ENCODE measurements at places on chromosomes 4 and X.

DNA sequence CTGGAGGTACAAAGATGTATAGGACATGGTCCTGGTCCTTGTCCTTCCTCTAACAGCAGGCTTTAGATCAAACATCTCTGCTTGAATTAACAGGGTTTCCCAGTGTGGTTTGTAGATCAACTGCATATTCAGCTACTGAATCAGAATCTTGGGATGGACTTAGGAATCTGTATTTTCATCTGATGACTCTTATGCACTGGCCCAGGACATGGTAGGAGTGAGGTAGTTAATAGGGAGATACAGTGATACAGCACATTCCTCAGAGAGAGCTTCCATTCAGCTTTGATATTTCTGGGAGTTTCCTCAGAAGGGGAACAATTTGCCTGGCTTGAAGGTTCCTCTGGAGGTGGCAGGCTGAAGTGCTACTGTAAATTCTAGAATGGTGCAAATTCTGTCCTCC lies 203.1 kb downstream of the LARP7 start:
- DNase-seq = no peak

- no peak for DNase-seq
Observed at GRCh38 chr4:157978680-157979361, 194.0 kb downstream of the GASK1B start.

GRCh38 chr4:53635697-53636483 lies 44.6 kb upstream of the LNX1 start:
- no peak for DNase-seq

DNA sequence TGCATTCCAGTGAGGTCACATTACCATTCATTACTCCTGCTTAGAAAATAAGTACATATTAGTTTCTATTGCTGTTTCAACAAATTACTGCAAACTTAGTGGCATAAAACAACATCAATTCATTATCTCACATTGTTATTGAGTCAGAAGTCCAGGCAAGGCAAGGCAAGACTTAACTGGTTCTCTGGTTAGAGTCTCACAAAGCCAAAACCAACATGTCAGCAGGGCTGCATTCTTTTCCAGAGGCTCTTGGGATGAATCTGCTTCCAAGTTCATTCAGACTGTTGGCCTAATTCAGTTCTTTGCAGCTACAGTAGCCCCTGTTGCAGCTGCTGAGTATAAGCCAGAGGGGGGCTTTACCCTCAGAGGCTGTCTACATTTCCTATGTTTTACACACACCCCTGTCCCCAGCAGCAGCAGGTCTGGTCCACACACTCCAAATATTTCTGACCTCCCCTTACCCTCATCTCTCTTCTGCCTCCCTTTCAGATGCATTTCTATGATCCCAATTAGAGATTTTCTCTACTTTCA lies 892.1 kb upstream of the EPHA5 start:
- no peak for DNase-seq

DNA sequence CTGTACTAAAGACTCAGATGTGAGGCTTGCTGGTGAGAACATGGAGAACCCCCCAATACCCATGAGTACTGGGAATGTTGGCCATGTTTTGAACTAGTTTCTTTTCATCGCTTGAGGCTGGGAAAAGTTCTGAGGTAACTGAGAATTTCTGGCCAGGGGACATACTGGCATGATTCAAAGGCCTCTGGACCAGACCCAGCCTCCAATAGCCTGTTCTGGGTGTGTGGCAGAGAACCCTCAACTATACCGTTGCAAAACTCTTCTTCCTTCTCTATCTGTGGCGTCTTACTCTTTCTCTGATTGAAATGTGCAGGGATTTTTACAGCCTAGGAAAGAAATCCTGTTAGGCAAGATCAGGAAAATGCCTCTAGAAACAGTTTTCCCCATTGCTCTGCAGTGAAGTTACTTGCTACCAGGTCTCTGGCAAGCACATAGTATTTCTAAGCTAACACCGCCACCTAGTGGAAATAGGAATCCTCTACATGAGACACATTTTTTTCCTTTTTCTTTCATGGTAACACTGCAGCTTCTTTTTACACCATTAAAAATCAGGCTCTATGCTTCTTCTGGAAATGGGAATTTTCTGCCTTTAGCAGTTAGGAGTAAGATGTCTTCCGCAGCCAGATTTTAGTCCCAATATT lies 170.7 kb upstream of the ZCCHC13 start:
- DNase-seq = no peak

DNA sequence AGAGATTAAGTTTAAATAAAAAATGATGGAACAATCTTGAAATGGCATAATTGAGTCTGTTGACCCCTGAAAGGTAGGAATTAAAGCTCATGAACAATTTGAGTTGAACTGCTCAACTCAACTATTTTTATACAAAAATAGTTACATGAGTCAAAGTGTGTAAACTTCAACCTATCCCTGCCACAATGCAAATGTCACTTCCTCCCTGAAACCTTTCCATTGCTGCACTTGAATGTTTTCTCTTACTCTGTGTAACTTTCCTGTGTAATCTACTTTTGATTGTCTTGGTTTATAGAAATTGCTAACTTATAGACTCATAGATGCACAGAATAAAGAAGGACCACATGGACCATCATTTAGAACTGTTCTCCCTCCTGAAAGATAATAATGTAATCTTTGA lies 218.5 kb downstream of the GBA3 start:
- no peak for DNase-seq

GRCh38 chr4:145824463-145824862 lies 114.2 kb downstream of the ZNF827 start:
- DNase-seq = no peak

- no peak for DNase-seq
Observed at GRCh38 chr4:139555705-139556070, 331 bp downstream of the SETD7 start.

GRCh38 chrX:24371391-24371972 lies 11.0 kb downstream of the SUPT20HL1 start:
- DNase-seq = peak; percentile 16

DNA sequence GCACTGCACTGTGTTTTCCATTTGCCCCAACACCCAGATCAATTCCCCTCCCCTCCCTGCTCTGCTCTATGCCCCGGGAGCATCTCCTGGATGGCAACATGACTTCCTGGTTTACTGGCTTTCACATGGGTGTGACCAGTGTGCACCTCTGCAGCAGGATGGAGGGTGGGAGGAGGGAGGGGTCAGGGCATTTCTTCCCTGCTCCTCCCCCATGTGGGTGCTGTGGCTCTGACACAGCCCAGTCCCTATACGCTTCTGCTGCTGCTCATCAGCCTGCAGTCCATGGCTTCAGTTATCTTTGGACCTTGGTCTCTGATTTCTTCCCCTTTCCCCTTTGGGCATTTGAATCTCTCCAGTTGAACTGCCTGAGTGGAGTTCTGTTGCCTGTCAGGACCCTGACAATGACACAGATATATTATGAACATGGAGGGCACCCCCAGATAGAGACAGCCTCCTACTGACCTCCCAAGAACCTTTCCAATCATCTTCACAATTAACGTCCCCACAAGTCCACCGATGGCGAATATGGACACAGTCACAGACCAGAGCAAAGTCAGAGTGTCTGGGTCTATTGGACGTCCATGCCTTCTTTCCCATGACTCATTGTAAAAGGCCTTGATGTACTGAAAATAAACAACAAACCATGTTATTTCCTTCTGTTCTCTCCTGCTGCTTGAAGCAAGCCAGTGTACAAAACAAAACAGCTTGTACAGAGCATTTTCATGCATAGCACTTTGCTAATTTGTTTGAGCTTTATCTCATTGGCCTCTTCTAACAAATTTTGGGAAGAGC lies 24.8 kb downstream of the SLC2A9 start:
- DNase-seq = no peak

- no peak for DNase-seq
Observed at GRCh38 chr4:124726269-124726668, 13.7 kb upstream of the ANKRD50 start.
